ENCODE measurements at places on chromosomes 1 and 21. TPM values are rescaled to one million over a fixed set of nuclear protein-coding genes. Genes with fewer than 3 reads are reported as not detected.

CYP4B1 gene
- total RNA-seq: 150 TPM

FUBP1 gene
- total RNA-seq: 49.4 TPM

GRCh38 chr1:234564035-234565029 lies 45.6 kb downstream of the IRF2BP2 start:
- DNase-seq: no peak

DNA sequence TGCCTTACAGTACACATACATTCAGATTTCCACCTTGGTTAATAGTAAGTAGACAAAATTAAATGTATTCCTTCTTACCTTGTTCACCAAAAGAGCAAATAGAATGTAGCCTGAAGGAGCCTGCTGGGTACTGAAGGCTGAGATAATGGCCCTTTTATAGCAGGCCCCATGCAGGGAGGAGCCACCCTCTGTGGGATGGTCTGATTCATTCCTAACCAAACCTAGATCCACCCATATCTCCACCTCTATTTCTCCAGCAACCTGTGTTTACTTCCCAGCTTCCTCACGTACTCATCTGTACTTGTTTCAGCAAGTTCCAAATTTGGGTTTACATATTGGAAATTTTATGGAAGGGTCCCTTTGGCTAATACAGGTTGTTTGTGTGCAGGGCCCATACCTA lies at the start of gene FLG:
FLG (minus strand) TSS at position 129 of the 400 bp plus-strand sequence. CDS start 9,783 bp downstream, outside the sequence.
- DNase-seq: no peak

All from esophagus muscularis mucosa (tissue), 4 donors.